ENCODE measurements at places on chromosomes 16 and 17.

DNA sequence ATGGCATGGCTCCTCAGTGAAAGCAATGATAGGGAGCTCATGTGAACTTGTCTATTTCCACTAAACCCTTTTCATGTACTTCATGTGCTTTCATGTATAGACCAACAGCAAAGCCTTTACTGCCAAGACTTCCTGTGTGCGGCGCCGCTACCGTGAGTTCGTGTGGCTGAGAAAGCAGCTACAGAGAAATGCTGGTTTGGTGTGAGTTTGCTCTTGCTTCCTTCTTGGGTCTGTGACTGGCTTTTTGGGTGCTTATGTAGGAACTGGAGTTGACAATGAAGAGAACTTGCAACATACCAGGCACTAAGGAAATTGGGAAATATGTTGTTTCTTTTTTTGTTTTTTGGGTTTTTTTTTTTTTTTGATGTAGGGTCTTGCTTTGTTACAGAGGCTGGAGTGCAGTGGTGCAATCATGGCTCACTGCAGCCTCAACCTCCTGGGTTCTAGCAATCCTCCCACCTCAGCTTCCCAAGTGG, 5.7 kb downstream of the SNX11 start:
- DNase-seq, result peak; percentile 76

DNA sequence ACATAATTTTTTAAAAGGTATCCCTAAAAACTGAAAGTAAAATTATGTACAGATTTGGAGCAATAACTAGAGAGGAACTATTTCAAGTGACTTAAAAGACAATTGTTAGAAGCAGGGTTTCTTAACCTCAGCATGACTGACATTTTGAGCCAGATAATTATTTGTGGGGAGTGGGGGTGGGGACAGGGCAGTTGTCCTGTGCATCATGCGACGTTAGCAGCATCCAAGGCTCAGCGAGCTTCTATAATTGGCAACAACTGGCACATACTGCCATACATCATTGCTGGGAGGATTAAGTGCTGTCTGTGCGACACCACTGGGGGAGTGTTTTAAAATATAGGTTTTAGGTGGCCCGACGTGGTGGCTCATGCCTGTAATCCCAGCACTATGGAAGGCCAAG, 27.1 kb downstream of the GABARAPL2 start:
- no peak for DNase-seq

GRCh38 chr16:25413133-25413532, 155.5 kb upstream of the ZKSCAN2 start:
- DNase-seq, result no peak

GRCh38 chr17:37485938-37486570, 3.6 kb upstream of the DUSP14 start:
- DNase-seq, result no peak

GRCh38 chr17:33847900-33848299, 407.2 kb upstream of the CCL2 start:
- no peak for DNase-seq

DNA sequence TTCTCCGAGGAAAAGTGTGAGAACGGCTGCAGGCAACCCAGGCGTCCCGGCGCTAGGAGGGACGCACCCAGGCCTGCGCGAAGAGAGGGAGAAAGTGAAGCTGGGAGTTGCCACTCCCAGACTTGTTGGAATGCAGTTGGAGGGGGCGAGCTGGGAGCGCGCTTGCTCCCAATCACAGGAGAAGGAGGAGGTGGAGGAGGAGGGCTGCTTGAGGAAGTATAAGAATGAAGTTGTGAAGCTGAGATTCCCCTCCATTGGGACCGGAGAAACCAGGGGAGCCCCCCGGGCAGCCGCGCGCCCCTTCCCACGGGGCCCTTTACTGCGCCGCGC, at the start of gene ERBB2:
ERBB2 (plus strand) TSS at position 247 of the 330 bp plus-strand sequence. CDS start 175 bp downstream, outside the sequence.
- no peak for DNase-seq

GRCh38 chr17:41769985-41770384, 16.5 kb downstream of the JUP start:
- no peak for DNase-seq

- no peak for DNase-seq
Measured at GRCh38 chr16:49194537-49195236, 87.0 kb downstream of the CBLN1 start.

DNA sequence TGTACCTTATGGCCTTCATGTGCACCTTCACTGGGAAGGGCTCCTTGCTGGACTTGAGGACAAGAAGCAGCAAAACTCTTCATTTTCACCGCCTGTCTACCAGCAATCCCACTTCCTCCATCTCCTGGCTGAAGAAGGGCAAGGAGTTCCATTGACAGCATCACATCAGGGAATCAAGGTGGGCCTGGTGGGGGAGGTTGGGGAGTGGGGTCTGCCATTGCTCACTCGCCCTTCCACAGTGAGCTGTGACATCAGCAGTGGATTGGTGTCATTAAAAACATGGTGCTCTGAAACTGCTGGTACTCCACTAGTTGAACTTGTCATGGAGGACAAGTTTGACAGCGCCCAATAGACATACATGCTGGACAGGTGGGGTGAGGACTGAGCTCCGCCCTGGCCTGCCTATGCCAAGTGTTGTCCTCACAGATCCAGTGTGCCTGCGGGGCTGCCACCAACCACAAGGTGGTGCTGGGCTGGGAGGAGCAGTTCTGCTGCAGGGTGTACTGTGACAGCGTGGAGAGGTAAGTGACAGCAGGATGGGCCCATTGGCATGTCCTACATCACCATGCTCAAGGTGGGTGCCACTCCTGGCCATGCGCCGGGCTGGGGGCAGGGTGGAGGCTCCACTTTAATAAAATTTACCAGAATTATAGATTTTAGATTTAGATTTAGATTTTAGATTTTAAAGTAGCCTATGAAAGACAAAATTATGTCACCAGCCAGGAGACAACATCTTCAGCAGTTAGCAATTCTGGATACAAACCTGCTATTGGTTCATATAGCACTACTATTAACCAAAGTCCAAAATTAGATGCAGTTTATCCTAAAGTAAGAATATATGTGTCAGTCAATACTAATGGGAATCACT, 1729.1 kb downstream of the TP53TG3F start:
- no peak for DNase-seq

DNA sequence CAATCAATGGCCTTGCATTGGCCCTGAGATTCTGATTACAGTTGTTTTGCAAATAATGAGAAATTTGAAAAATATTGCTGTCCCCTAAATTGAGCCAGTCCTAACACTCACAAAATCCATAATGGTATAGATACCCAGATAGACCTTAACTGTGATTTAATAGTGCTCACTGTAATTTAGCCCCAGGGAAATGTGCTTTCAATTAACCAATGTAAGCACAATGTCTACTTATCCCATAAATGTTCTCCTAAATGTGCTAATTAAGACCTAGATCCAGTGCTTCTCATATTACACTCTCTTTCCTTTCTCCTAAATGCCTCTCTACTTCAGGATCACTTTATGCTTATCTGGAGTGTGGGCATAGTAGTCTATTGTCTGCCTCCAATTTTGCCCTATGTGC, 417.8 kb upstream of the CCL2 start:
- DNase-seq, result no peak

GRCh38 chr16:48176635-48177408, 21.0 kb upstream of the ABCC12 start:
- no peak for DNase-seq

DNA sequence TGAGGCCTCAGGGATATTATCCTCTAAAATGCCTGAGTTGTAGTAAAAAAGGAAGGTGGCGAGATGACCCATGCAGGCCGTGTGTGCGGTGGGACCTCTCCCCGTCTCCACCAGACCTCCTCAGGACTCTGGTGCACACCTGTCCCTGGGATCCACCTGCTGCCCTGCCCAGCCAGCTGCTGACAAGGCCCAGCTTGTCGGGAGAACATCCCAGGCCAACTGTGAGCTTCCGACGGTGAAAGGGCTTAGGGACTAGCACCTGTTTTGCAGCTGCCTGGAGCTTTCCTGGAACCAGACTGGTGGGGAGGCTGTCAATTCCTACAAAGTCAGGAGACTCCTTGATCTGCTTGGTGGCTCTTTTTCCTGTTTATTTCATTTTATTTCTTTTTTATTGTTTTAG, 11.6 kb downstream of the IL34 start:
- DNase-seq, result no peak

DNA sequence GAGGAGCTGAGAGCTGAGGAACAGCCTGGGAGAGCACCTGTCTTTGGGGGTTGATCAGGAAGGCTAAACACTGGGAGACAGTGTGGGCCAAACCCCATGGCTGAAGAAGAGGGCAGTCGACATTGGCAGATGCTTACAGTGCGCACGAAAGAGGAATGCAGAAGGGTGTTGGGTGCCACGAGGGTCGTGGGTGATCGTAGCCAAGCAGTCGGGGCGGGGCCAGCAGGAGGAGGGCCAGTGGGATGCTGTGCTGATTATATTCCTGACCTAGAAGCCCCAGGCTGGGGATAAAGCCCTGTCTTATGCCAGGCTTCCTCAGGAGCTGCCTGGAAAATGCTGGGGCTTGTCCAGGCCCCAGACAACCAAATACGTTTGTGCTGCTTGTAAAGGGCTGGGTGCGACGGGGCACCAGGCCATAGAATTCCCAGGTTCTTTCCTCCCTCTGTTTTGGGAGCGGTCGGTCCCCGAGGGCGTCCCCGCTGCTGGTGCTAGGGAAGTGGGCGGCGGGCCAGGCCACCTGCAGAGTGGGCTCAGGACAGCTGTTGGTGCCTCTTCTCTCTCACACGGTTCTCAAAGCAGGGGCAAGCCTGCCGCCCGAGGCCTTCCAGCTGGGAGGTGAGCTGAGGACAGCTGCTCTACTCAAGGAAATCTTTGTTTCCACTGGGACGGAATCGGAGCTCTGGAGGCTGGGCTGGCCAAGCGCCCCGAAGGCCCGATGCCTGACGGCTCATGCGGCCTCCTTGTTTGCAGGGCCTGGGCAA, 10.0 kb downstream of the C1QTNF1 start:
- DNase-seq, result no peak

GRCh38 chr17:82444284-82444893, 6.2 kb downstream of the CYBC1 start:
- DNase-seq, result no peak

GRCh38 chr16:65950211-65950610, 416.3 kb upstream of the CDH5 start:
- DNase-seq, result no peak

DNA sequence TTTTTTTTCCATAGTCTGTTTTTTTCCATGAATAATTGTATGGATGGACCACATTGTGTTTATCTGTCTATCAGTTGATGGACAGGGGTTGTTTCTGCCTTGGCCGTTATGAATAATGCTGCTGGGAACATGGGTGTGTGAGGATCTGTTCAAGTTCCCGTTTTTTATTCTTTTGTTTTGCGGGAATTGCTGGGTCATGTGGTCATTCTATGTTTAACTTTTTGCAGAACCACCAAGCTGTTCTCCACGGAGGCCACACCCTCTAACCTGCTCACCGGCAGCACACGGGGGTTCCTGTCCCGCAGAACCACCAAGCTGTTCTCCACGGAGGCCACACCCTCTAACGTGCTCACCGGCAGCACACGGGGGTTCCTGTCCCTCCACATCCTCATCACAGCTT, 5.9 kb upstream of the MSLN start:
- DNase-seq, result peak; percentile 72

GRCh38 chr16:82672676-82673075, 45.9 kb downstream of the CDH13 start:
- DNase-seq, result no peak

- DNase-seq, result peak; percentile 55
Measured at GRCh38 chr17:4980644-4981216, 6.7 kb downstream of the CAMTA2 start.

- DNase-seq, result no peak
Measured at GRCh38 chr16:57044931-57045693, 47.3 kb upstream of the CPNE2 start.

- DNase-seq, result no peak
Measured at GRCh38 chr17:72135546-72136325, 14.9 kb downstream of the SOX9 start.

DNA sequence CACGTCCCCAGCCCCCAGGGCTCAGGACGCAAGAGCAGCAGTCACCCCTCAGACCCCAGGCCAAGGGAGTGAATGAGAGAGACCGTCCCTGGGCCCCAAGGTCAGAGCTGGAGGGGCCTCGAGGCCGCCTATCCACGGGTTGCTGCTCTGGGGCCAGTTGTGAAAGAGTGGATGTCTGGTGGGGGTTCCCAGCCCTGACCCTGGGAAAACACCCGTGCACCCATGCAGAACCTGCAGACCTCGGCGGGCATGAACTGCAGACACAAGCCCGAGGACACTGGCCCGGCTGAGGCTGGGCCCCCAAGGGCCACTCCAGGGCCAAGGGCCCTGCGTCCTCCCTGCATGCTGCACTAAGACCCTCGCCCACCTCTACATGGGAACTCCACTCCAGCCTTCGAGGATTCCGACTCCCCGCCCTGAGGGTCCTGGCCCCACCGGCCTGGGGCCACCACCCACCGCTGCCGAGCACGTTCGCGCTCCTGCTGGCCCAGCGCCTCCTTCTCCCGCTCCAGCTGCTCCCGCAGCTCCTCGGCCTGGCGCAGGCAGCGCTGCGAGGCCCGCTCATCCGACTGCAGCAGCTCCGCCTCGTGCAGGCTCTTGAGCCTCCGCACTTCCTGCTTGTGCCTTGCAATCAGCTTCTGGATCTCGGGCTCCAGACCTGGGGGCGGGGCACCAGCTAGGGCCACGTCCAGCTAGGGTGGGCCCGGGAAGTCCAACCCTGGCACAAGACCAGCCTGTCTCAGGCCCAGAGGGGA, 27.6 kb upstream of the AATK start:
- peak; percentile 41 for DNase-seq

DNA sequence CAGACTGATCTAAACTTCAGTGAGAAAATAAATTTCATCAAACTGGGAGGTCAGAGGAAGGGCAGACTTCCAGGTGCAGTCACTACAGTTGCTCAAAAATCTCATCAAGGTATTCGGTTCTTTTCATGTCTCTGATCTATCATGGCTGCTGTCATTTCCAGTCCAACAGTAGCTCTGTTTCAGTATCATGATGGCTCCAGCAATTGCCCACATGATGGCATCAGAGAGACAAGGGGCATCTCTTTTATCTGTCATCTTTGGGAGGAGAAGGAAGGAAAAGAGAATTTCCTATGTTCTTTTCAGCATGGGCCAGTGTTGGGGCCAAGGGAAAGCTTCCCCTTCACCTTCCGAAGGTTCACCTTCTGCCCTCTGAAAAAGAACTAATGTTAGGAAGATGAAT, 504.9 kb upstream of the HSBP1 start:
- DNase-seq, result no peak

GRCh38 chr16:30929167-30929566, 5.8 kb downstream of the FBXL19 start:
- no peak for DNase-seq

DNA sequence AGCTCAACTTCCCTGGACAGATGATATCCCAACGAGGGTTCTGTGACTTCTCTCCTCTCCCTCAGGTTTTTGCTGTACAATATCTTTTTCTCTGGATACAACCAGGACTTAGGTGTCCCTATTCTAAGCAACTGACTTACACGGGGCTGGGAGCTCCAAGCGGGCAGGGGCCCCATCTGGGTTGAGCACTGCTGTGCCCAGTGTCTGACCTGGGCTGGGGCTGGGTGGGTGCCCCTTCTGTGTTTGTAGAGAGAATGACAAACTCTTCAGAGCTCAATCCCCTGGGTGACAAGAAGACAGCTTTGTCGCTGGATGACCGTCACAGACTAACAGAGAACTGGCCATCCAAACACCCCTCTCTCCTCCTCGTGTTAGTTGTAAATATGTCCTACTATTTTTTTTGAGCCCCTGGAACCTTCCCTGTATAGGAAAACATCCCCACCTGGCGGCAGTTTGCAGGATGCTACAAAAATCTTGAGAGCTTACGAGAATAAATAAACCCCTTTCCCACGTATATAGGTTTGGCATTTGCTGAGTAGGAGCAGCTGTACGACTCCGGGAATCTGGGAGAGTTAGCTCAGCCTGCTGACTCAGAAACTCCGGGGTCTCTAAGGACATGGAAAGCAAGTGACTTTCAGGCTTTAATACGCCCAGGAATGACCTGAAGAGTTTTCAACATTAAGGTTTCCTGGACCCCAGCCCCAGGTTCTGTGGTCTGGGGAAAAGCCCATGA, 23.7 kb upstream of the RCVRN start:
- no peak for DNase-seq
